ENCODE measurements at places on chromosomes 13 and 19. TPM values are rescaled to one million over a fixed set of nuclear protein-coding genes. Genes with fewer than 3 reads are reported as not detected.
A peak's percentile ranks its signal among the peaks of the same experiment; 100 is the strongest.

Gene ZNF440
- 25.8 TPM for polyA plus RNA-seq

DNA sequence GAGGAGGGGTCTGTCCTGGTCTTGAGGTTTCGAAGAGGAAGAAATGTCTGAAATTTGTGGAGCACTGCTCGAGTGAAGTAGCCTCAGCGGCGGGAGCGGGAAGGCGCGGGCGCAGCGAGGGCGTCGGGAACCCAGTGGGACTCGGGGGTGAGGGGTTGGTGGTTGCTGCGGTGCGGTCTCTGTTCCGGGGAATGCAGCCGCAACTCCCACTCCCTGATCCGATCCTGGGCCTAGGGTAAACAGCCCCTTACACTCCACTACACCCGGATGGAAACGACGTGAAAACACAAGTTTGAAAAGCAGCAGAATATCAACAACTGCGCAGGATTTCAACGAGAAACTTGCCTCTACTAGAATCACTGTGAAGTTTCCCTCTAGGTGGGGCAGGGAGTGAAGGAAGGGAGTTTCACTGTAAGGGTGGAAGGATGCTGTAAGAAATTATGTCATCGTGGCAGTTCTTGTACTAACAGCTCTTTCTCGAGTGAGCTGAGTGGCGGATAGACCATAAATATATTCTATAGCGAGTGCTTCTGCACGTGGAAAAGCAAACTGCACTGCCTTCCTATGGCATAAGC is 2.0 kb upstream of the KLF12 start:
- DNase-seq: peak; percentile 61

DNA sequence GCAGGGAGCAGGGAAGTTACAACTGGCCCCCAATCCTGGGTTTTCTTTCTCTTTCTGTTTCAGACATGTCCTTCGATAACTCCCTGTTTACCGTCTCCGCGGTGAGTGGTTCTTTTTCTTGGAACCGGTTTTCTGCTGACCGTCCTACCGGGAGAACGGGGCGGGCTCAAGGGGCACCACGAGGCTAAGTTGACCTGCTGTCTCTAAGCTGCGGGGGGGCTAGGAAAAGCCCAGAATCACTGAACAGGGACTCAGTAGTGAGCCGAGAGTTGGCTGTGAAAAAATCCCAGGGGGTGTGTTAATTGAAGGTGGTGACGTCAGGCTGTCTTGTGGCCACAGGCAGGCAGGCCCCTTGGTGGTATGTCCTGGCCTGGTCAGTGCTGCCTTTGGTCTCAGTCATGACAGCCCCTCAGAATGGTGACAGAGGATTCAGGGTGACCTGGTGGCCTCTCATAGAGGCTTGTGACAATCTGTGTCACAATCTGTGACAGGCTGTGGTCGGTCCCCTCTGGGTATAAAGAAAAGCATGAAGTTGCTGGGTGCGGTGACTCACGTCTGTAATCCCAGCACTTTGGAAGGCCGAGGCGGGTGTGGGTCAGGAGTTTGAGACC is 8.1 kb upstream of the CARM1 start:
- DNase-seq: no peak

DNA sequence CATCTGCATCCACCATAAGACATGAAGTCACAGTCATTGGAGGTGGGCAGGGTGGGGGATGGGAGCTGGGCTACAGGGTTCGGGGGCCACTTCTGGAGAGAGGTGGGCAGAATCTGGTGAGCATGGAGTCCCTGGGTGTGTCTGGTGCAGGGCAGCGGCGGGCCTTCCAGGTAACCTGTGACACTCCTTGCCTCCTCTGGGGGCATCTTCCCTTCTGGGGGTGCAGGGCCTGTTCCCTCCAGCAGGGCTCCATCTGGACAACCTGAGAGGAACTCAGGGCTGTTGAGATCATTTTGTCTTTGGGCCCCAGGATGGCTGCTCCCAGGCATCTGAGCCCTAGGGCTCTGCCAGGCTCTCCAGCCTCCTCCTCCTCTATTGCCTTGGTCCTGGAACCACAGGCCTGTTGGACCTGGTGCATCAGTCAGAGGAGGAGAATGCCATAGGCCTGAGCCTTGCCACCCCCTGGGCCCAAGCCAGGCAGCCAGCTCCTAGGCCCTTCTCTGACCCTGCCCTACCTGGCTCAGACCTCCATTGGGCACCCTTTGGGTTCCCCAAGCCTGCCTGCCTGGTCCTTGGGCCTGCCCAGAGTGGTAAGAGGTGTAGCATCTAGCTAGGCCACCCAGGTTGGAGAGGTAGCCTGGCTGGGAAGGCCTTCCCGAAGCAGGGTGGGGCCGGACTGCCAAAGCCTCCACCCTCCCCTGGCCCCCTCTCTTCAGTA is 13.4 kb downstream of the LYL1 start:
- no peak for DNase-seq

DNA sequence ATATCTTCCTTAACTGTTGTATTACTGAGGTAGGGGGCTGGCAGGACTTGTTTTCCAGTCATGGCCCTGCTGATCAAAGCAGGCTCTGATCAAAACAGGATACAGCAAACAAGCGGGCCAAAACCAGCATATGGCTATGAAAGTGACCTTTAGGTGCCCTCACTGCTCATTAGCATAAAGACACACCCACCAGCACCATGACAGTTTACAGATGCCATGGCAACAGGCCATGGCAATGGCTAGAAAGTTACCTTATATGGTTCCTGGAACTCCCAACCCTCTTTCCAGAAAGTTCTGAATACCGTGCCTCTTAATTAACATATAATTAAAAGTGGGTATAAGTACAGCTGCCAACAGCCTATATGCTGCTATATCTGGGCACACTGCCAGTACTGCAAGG is 551.4 kb upstream of the SGCG start:
- no peak for DNase-seq

DNA sequence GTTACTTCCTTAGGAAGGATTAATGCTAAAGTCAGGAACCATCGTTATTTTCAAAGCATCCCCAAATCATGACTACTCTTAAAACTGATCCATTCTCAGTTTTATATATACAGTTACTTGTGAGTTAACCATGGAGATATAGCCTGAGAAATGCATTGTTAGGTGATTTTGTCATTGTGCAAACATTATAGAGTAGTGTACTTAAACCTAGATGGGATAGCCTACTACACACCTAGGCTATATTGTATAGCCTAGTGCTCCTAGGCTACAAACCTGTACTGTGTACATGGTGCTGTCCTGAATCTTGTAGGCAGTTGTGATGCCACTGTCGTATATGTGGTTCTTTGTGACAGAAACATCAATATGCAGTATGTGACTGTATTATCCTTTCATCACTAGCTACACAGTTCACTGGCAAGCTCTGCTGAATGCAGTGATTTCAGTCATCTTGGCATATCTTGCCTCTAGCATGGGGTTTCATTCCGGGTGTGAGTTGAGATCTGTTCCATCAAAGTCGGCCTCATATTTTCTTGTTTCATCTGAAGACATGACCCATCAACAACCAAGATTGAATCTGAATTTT is 45.3 kb downstream of the CDK8 start:
- no peak for DNase-seq

Gene CEACAM5
- 0.13 TPM for polyA plus RNA-seq

Gene ZNF726
- polyA plus RNA-seq: 9.4 TPM

GRCh38 chr13:29885989-29886388 is 35.6 kb upstream of the UBL3 start:
- no peak for DNase-seq

All from renal pelvis (tissue), 12 donors.